ENCODE measurements at places on chromosomes 12 and 14.

GRCh38 chr12:117050060-117050459 is 49.2 kb downstream of the TESC start:
- no peak for DNase-seq

DNA sequence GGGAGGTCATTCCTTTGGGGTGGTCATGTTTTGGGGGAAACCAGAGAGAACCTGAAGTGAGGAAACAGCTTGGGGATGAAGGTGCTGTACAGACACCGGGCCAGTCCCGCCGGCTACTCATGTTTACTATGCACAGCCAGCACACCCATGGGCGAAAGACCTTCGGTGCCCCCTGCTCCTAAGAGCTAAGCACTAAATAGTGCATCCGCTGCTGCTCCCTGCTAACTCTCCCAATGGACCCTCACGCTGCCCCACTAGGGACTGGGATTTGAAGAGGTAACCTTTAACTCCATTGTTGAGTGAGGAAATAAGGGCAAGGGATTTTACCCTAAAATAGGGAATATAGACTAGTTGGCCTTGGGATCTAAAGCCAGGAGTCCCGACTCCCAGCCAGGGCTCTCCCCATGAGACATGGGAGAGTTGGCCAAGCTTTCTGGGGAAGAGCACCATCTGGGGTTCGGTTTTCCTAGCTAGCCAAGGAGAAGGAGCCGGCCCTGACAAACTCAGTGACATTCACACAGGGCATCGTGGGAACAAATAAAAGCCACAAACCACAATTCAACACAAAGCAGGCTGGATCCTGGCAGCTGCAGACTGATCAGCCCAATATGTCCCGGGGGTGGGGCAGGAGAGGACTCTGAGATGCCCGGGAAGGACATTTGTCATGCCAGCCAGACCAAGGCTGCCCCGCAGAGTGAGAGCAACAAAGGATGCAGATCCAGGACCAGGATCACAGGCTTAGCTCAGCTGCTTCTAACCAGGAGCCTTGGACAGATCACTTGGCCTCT is 91.7 kb downstream of the SINHCAF start:
- DNase-seq = no peak

DNA sequence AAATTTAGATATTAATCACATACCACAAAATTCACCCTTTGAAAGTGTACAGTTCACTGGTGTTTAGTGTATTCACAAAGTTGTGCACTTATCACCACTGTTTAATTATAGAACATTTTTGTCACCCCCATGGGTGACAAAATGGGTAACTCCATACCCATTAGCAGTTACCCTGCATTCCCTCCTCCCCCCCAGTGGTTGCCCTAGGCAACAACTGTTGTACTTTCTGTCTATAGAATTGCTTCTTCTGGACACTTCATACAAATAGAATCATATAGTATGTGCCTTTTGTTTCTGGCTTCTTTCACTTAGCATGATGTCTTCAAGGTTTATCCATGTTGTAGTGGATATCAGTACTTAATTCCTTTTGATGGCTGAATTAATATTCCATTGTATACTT is 52.7 kb downstream of the FBXO34 start:
- DNase-seq = no peak

GRCh38 chr12:22467190-22467589 is 77.2 kb downstream of the C2CD5 start:
- no peak for DNase-seq

- peak; percentile 32 for DNase-seq
Observed at GRCh38 chr14:91980157-91980556, 32.7 kb upstream of the FBLN5 start.

DNA sequence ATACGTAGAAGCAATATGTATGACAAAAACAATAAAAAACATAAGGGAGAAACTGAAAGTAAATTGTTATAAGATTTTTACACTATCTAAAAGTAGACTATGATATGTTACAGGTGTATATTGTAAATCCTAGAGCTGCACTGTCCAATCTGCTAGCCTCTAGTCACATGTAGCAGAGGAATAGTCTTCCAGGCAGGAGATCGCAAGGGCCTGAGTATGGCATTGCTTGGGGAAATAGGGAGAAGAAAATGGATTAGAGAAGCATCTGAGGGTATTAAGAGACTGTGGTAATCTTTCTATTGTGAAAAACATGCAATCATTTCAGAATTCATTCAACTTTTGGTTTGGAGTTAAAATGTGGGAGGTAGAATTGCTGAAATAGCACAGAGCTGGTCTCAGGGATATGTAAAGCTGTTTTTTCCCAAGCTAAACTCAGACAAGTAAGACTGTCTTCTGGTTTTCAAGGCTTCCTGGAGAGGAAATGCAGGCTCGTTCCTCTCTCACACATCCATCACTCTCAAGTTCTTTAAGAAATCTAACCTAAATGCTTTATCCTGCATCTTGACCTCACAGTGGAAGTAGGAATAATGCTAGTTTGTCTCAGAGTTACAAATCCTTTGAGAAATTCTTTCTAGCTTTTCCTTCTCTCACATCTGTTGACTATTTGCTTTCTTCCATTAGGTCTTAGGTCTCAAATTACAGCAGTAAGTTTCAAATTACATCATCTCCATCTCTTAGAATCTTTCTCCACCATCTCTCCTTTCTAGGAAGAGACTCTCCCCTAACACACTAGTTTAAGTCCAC is 7.6 kb upstream of the CCDC184 start:
- no peak for DNase-seq

DNA sequence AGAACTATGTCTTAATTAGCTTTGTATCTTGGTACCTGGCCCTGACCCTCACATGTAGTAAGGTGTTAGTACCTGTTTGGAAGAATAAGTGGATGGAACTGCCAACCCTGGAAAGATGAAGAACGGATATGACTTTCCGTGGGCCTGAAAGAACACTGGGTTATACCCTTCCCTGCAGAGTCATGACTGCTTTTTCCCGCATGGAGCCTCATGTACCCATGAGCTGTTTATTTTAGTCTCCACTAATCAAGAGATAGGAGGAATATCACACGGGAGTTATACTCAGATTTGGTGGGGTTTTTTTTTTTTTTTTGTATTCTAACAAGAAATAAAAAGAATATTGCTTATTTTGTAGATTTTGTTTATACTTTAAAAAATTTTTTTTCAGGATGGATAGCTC is 15.9 kb downstream of the DLST start:
- DNase-seq = no peak

DNA sequence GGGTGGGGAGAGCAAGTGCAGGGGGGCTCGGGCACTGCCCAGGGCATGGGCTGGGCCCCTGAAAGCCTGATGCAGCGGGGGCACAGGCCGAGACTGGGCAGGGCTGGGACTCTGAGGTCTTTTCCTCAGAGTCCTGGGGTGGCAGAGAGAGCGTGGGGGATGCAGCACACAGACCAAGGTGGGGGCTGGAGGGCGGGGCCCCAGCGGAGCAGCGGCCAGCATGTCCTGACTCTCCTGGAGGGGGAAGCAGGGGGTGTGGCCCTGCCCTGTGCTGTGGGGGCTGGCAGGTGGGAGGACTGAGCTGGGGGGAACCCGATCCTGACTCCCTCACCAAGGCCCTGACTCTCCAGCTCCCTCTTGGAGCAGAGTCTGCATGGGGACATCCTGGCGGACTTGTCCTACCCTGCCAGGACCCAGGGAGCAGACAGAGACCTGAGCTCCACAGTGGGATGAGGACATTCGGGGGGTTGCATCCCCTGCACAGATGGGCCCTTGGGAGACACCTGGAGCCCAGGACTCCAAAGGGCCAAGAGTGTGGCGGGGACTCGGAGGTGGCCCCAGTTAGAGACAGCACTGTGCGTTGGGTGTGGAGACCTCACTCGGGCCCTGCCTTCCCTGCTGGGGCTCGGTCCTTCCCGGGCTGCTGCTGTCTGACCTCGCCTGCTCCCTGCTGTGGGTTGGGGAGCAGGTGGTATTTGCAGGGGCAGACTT is 326.1 kb downstream of the TMEM121 start:
- no peak for DNase-seq

- no peak for DNase-seq
Observed at GRCh38 chr14:96384053-96384452, 7.9 kb upstream of the AK7 start.

DNA sequence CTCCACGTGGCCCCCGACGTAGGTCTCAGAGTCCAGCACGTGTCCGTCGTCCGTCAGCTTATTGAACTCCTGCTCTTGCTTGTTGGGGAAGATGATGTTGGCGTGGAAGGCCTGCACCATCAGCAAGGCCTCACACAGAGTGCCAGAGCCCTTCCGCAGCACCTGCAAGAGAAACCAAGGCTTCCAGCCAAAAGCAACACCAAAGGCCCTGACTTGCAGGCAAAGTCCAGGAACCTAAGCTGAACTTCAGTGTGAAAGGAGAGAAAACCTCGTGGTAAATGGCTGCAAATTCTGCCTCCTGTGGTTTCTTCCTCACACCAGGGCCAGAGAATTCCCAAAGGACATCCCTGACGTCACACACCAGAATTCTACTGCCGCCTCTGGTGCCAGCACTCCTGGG is 14.5 kb downstream of the POLE start:
- no peak for DNase-seq

DNA sequence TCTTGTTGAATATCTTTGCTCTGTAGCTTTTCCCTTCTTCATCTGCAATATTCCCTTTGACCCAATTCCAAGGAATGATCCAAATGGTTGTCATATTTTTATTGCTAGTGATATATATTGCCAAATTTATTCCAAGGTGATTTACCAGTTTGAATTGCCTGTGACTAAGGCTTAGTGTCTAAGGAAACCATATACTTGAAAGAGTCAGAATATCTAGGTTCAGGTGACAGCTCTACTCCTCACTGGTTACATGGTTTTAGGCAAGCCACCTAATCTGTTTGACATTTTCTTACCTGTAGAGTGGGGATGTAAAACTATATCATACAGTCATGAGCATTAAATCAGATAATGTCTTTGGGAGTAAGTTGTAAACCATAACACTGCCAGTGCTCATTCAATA is 473.8 kb downstream of the NPAS3 start:
- DNase-seq = no peak

GRCh38 chr12:69225251-69225910 is 14.0 kb upstream of the CPSF6 start:
- no peak for DNase-seq

DNA sequence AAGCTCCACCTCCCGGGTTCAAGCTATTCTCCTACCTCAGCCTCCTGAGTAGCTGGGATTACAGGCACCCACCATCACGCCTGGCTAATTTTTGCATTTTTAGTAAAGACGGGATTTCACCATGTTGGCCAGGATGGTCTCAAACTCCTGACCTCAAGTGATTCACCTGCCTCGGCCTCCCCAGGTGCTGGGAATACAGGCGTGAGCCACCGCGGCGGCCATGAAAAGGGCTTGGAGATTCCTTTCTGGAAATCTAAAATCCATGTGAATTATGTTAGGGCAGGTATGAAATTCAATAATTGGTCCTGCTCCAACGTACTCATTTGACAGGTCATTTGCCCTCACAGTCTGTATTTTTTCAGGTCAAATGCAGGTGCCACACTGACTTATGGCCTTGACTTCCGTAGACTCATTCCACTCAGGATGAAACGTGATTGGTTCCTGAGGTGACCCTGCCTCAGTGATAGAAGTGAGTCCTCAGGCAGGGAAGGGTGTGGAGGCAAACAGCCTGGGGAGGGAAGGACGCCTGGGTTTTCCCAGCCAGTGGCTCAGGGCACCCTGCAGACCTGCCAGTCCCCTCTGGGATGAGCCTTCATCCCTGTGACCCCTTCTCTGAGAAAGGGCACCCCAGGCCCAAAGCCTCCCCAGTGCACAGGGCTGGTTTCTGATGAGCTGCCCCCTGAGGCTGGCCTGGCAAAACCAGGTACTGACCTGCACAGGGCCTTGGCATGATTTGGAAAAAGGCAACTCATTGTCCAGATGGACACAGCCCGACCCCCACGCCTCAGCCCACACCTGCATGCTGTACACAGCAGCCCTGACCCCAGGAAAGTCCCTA is 48.7 kb downstream of the PSMA6 start:
- no peak for DNase-seq

- no peak for DNase-seq
Observed at GRCh38 chr14:104528496-104528895, 51.1 kb upstream of the C14orf180 start.

GRCh38 chr14:30020271-30020670 is 92.6 kb upstream of the PRKD1 start:
- no peak for DNase-seq

DNA sequence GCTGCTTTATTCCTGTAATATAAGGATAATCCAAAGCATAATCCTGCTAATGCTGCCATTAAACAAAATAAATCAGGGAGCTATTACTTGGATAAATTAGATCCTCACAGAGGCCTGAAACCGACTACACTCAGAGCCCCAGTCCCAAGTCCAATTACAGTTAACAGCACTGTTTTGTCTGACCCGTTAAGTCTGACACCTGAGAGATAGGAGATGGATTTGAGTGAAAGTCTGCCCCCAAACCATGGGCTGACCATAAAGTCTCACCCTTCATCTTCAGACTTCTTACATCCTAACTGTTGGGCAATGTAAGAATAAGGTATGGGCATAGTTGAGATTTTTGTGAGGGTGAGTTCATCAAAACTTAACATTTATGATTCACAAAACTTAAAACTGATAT is 181.7 kb downstream of the PLCZ1 start:
- no peak for DNase-seq

DNA sequence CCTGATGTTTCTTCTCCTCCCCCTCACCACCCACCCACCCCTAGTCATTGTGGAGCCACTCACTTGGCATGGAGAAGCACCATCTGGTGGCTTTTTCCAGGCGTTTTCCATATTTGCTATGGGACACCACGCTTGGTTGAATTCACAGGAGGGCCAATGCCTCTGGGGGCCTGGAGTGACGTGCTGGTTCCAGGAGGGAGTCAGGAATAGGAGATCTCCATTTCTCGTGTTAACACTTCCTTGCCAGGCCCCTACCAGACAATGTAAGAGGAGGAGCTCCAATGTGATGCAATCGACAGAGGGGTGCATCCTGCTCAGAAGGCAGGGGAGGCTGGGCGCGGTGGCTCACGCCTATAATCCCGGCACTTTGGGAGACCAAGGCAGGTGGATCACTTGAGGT is 21.6 kb upstream of the TESC start:
- DNase-seq = no peak

DNA sequence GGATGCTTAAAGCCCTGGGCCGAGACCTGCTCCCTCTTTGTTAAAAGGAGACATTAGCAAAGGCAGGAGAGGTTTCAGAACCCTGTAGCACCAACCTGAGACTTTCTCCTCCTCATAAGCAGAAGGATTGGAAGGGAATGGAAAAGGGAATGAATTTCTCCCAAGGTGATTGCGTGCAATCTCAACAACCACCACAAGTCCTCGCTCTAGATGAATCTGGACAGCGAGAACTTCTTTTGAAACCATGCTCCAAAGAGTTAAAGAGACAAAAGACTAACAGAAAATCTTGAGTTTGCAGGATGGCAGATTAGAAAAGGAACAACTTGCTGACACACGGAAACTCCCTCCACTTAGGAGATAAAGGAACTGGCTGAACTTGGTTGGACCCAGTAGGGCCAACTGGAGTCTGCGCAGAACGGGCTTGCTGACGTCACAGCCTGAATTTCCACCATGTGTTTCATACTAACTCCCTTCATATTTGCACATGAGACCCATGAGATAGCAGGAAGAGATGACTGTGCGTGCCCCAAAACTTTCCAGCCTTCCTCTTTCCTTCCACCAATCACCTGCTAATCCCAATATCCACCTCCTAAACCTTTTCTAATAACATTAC is 137.0 kb downstream of the PTPN11 start:
- DNase-seq = no peak

- no peak for DNase-seq
Observed at GRCh38 chr14:30296931-30297405, 262.0 kb upstream of the G2E3 start.
